Glutamatergic neuron (in vitro differentiated cells): ENCODE measurements at places on chromosomes 16 and 17. TPM values are rescaled to one million over a fixed set of nuclear protein-coding genes. Genes with fewer than 3 reads are reported as not detected.

DNA sequence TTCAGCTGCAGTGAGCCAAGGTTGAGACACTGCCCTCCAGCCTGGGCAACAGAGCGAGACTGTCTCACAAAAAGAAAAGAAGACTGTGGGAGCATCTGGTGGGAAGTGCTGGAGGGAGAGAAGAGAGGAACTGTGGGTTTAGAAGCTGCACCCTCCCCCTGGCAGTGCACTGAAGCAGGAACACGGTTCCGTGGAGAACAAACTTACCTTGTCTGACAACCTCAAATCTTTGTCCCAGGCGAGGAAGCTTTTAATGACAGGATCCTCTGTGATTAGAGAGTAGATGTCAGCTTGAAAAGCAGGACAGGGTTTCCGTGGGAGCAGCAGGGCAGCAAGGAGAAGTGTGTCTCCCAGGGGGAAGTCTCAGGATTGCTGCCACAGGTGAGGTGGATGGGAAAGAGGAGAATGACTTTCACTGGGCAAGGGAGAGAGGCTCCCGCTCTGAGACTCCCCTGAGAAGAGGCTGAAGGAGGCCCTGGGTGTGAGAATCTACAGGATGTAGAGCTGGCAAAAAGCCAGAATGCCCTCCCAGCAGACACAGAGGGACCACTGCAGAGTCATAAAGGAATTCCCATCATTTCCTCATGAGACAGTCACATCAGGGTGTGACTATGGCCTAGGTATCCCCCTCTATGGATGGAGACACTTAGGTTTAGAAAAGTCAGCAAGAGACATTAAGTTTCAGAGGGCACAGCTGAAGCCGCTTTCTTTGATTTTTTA is 22.9 kb downstream of the PRR11 start:
- no peak for DNase-seq
- no peak overlapping the region for H3K27ac ChIP-seq
- H3K4me1 ChIP-seq, result no peaks in the 10 kb centered on the region

DNA sequence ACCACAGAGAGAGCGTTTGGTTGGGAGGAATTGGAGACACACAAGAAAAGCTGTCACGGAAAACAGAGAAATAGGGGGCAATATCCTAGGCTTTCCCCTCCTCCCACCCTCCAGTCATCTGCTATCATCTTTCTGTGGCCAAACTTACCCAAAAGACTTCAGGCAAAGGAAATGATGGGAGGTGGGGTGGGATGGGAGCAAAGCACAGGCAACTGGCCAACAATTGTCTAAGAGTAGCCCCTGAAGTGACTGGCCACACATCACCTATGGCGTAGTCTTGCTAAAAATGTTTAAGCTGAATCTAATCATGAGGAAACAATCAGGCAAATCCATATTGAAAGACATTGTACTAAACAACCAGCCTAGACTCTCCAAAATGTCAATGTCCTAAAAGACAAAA is 46.9 kb upstream of the ALOX12 start:
- DNase-seq, result no peak
- no peaks in the 10 kb centered on the region for H3K36me3 ChIP-seq
- H3K4me3 ChIP-seq, result no peak overlapping the region

The MPV17L gene
- 0.34 TPM for total RNA-seq

- peaks cover 4% of the 10 kb centered on the region for H3K4me1 ChIP-seq
- H3K4me3 ChIP-seq, result no peak overlapping the region
- H3K27ac ChIP-seq, result no peak overlapping the region
- no peaks in the 10 kb centered on the region for H3K36me3 ChIP-seq
- DNase-seq, result peak; percentile 43
These were observed 4.0 kb upstream of the WNT3 start for GRCh38 chr17:46822388-46822921.

- peaks cover 28% of the 10 kb centered on the region for H3K27me3 ChIP-seq
- peak; percentile 91 for DNase-seq
- peak overlapping the region; percentile 82 for H3K4me3 ChIP-seq
- H3K4me1 ChIP-seq, result peaks cover 37% of the 10 kb centered on the region
- H3K36me3 ChIP-seq, result peaks cover 7% of the 10 kb centered on the region
These were observed 33.7 kb upstream of the RPH3AL start for GRCh38 chr17:386141-386876.

- peak; percentile 40 for DNase-seq
- peaks cover 5% of the 10 kb centered on the region for H3K27me3 ChIP-seq
- peaks cover 30% of the 10 kb centered on the region for H3K4me1 ChIP-seq
- peak overlapping the region; percentile 65 for H3K27ac ChIP-seq
These were observed 603.7 kb downstream of the MAF start for GRCh38 chr16:78996790-78997189.

The MT3 gene
- total RNA-seq, result not detected

DNA sequence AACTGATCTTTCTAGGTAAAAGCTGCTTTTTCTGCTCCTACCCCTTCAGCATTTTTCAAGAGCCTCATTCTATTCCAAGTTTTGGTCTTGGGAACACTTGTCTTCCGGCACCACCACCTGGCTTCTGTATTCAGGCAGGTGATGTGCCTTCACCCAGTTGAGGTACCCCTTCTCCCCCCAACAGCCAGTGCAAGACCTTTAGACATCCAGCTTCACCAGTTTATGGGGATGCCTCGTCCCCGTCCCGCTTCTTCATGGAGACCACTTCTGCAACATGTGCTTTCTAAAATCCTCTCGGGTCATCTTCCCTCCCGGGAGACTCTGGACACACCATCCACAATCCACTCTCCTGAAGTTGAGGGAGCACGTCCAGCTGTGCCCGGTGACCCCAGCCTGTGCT is 69.9 kb downstream of the SRCIN1 start:
- peaks cover 10% of the 10 kb centered on the region for H3K4me1 ChIP-seq
- peaks cover 5% of the 10 kb centered on the region for H3K27me3 ChIP-seq
- no peak overlapping the region for H3K27ac ChIP-seq
- no peak for DNase-seq
- no peaks in the 10 kb centered on the region for H3K36me3 ChIP-seq

- no peak overlapping the region for H3K27ac ChIP-seq
- H3K36me3 ChIP-seq, result peaks cover 4% of the 10 kb centered on the region
These were observed 175.5 kb downstream of the CYB561 start for GRCh38 chr17:63270610-63271009.

The TOM1L2 gene
- total RNA-seq, result 62.8 TPM
